ENCODE measurements at places on chromosomes 4 and X.

DNA sequence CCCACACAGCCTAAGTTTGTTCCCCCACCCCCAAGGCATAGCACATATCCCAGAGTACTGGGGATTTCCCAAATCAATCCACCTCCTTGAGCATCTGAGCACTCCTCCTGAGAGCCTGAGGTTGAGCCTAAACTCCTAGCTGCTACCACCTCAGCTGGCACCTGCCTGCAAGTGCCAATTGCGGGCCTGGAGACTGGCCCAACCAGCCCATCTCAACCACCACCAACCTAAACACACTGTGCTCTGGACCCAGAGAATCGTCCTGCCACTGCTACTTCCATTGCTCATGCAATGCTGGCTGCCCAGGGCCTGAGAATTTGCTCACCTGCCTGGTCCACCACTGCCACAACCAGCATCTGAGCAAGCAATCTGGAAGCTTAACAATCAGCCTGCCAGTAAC, 177.1 kb downstream of the FGF13 start:
- no peak for DNase-seq

DNA sequence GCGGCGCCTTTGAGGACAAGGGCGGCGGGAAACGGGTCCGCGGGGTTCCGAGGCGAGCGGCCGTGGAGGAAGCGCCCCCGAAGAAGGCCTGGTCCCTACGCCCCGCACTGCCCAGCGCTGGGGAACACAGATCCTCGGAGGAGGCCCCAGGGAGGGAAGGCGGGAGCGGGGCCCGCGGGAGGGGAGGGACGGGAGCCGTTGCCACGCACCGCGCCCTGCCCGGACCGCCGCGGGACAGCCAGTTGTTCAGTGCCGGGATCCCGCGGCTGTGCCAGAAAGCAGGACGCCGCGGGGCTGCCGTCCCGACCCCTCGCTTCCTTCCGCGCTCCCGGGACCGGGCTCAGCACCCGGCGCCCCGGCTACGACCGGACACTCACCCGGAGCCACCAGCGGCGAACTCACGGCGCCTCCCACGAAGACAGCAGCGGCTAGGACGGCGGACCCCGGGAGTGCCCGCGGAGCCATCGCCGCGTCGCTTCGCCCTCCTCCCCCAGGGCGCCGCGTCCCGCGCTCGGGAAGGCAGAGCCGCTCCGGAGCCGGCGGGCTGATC, 278 bp downstream of the RELL1 start:
- DNase-seq: peak; percentile 33

- DNase-seq: no peak
Observed at GRCh38 chr4:184968366-184968765, 49.9 kb upstream of the HELT start.

- DNase-seq: no peak
Observed at GRCh38 chrX:72340626-72341025, 34.9 kb upstream of the CITED1 start.

- DNase-seq: peak; percentile 1
Observed at GRCh38 chrX:76253432-76253831, 80.6 kb downstream of the PBDC1 start.

DNA sequence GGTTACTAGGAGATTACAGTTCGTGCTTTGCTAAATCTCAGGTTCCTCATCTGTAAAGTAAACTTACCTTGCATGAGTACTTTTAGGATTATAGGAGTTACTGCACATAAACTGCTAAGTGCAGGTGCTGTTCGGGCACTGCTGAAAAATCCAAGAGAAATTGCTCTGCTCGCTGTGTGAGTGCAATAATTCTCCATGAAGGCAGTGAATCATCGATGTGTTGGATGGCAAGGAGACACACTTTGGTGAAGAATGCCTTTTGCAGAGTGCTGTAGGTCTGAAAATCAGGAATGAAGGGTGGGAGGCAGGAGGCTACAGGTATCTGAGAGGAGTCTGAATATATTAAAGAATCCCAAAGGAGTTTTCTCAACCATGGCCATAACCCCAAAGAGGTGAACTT, 113.0 kb downstream of the CHIC2 start:
- DNase-seq: no peak

DNA sequence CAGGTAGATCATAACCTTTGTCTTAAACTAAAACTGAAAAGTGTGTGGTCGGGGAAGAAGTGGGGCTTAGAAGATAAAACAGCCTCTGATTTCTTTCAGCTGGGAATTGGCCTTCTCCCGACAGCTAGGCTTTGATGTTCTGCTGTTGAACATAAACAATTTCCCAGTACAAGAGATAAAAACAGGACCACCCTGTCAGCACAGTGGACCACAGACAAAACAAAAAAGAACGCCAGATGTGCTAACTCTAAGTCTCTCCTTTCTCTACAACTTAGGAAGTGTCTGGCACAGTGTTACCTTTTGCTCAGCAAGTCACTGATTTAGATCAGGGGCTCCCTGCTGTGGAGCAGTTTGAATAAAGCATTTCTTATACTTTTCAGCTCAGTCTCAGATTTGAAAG, 87.5 kb upstream of the UXT start:
- DNase-seq: no peak

GRCh38 chr4:40672528-40673522, 43.2 kb upstream of the RBM47 start:
- no peak for DNase-seq

- DNase-seq: no peak
Observed at GRCh38 chr4:150546286-150546685, 35.7 kb upstream of the MAB21L2 start.

DNA sequence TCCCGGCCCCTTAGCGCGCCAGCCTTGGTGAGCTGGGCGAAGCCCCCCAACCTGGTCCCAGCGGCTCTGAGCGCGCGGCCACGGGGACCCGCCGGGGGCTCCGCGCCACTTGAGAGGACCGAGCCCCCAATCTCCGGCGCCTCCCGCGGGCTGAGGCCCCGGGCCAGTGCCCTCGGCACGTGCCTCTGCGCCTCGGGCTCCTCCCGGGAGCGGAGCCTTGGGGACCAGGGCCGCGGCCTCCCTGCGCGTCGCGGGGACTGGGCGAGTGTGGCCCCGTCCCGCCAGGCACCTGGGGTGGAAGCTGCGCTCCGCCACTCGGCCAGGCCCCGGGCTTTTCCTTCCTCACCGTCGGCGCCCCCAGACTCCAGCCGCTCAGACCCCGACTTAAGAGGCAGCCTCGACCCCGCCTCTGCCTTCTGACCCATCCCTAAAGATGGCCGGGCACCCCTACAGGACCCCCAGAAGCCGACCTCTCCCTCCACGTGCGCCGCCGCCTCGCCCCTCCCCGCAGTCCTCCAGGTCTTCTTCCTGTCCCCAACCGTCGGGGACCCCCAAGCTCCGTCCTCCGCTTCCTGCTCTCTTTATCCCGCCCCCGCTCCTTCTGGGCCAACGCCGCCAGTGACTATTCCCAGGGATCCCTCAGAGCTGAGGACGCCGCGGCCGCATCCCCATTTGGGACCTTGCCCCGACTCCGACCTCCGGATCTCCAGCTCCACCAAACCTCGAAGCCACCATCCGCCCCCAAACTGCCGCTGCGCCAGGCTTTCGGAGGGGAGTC, 752 bp downstream of the ERAS start:
- DNase-seq: no peak

DNA sequence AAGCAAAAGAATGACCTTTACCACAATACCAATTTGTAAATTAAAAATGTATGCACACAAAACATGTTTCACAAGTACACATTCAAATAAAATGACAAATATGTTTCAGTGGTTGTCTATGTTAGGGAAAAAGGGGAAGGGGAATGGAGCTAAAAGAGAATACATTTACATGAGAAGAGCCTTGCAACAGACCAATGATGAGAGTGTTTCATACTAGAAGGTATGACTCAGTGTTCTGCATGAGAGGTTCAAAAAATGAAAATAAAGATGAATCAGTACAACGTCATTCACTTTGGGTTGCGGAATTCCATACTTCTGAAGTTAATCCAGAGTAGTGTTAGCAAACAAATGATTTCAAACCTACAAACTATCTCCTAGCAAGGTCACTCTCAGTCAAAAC, 51.7 kb downstream of the RPGR start:
- DNase-seq: no peak

DNA sequence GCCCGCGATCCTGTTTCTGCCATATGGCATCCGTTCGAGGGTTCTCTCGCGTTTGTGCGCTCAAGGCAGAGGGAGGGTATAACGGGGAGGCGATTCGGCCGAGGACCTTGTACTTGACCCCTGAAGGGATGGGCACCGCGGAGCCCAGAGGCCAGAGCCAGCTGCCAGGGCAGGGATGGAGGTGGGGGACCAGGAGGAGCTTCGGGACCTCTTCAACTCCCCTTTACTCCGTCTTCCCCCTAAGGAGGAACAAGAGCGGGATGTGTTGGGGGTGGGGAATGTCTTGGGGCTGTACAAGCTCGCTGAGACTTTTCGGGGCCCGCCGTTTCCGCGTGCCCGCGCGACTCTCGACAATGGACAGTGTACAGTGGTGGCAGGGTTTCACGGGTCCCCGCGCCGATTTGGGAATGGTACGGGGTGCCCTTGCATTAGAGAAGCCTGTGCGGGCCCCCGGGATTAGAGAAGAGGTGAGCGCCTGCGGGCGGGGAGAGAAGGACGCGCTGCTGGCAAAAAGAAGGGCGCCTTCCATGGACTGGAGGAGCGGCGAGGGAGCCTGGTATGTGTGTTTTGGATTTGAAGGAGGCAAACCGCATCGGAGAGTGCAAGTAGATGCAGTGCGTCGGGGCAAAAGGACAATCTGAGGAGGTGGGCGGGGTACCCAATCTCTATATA, 760 bp downstream of the UGT8 start:
- DNase-seq: peak; percentile 54

- no peak for DNase-seq
Observed at GRCh38 chr4:153747406-153747955, 12.3 kb downstream of the RNF175 start.

DNA sequence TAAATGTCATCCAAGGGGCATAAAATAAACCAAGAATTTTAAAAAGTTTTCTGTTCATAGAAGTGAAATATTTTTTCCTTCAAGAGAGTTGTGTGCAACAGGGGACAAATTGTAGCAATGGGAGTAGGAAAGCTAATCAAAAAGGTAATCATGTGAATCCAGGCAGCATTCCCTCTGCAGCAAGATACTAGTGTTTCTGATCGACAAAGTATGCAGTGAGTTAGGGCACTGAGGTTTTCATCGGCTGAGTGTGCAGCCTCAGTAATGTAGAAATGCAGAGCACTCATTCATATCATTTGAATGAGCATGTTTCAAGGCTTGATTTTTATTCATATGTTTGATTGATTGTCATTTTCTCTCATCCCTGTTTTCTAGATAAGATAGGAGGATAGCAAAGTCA, 321.7 kb downstream of the PCDH7 start:
- no peak for DNase-seq

DNA sequence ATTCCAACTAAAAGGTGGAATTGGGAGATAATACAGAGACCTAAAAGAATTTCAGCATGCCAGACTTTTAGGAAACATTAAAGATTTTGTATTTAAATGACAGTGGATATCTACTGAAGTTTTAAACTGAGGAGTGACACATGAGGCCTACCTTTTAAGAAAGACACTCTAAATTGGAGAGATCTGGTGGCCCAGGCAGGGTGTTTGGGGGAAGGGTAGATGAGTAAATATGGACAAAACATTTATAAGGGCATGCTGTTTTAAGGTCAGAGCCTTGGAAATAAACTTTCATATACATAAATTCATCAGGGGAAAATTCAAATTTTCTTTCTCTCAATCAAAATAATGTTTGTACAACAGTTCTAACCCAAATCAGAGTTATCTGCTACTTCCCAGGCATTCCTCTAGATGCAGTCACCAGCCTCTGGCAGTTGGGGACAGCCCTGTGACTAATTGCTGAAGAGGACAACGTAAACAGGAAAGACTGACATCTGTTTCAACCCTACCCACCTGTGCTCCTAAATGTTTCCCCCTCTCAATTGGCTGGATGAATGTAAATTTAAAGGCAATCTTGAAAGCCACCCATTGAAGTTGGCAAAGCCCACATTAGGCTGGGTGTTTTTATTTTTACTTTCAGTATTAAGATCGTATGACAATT, 1646.9 kb upstream of the ADGRL3 start:
- no peak for DNase-seq

GRCh38 chrX:50458483-50458882, 12.1 kb downstream of the DGKK start:
- DNase-seq: no peak

GRCh38 chr4:39563346-39563847, 36.2 kb upstream of the UGDH start:
- no peak for DNase-seq

DNA sequence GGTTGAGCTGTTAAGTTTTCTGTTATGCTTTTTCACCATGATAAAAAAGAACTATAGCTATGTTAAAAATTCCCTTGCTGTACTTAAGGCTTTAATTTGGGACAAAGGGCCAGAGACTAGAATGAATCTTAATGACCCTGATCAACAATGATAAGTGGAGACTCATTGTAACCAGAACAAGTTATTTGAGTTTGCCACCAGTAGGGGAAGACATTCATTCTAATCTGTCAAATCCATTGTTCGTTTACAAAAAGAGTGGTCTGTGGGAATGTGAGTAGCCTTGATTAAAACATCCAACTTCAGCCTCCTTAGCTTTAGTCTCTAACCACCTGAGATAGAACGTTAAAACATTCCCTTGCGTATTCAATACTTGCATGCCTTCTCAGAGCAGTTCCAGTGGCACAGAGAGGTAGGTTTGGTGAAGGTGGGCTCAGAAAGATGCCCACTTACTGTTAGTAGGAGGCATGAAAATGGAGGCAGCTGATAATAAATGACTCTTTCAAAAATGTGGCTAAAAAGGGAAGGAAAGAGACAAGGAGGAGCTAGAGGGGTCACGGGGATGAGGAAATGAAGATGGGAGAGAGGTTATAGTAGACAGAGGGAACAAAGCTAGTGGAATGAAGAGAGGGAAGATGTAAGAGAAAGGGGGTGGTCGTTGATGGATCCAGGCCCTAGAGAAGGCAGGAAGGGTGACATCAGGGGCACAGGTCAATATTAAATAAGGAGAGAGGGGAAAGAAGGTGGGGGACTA, 66.2 kb downstream of the EGF start:
- no peak for DNase-seq

- no peak for DNase-seq
Observed at GRCh38 chrX:23386726-23387125, 52.1 kb downstream of the PTCHD1 start.

DNA sequence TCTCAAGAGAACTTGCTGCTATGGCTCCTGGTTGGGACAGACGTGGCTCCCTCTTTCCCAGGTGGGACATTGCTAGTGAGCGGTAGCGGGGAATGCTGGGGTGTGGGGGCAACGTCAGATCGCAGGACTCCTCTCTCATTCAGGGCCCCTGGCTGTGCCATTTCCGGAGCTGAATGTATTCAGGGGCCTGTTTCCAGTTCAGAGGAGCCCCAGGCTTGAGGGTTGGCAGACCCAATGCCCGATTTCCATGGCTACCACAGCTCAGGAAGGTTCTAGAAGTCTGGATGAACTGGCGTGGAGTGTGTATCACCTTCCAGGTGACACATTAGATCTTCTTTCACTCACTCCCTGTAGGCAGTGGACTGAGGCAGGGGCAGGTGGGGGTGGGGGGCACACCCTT, 26.2 kb upstream of the CRMP1 start:
- DNase-seq: no peak

- no peak for DNase-seq
Observed at GRCh38 chrX:10172877-10173276, 16.1 kb downstream of the CLCN4 start.

DNA sequence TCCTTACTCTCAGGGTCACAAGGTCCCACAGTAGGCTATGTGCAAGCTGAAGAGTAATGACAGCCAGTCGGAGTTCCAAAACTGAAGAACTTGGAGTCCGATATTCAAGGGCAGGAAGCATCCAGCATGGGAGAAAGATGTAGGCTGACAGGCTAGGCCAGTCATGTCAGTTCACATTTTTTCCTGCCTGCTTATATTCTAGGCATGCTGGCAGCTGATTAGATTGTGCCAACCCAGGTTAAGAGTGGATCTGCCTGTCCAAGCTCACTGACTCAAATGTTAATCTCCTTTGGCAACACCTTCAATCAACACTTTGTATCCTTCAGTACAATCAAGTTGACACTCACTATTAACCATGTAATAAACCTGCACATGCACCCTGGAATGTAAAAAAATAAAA, 960.9 kb upstream of the HS3ST1 start:
- no peak for DNase-seq

All from NCI-H2081 (cell line).